H1 (cell line): ENCODE measurements at places on chromosomes 4 and X.

DNA sequence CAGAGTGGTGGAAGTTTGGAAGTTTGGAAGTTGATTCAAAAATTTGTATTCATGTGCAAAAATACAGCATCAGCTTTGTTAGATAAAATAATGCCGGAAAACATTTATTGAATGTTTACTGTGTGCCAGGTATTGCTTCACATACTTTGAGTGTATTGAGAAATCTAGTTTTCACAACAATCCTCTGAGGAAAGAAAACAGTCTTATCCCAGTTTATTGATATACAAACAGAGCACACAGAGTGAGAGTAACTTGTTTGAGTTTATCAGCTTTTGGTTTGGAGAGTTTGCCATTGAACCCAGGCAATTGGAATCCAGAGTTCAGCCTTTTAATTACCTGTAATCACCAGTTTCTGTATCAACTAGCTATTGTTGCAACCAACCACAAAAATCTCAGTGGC lies 127.2 kb upstream of the RPS6KA3 start:
- no peak for DNase-seq

- DNase-seq = no peak
Measured at GRCh38 chr4:7590899-7591298, 156.2 kb upstream of the PSAPL1 start.

GRCh38 chr4:152678841-152679240 lies 956 bp downstream of the TMEM154 start:
- DNase-seq = no peak

- DNase-seq = no peak
Measured at GRCh38 chr4:87042221-87042620, 107.4 kb downstream of the AFF1 start.

DNA sequence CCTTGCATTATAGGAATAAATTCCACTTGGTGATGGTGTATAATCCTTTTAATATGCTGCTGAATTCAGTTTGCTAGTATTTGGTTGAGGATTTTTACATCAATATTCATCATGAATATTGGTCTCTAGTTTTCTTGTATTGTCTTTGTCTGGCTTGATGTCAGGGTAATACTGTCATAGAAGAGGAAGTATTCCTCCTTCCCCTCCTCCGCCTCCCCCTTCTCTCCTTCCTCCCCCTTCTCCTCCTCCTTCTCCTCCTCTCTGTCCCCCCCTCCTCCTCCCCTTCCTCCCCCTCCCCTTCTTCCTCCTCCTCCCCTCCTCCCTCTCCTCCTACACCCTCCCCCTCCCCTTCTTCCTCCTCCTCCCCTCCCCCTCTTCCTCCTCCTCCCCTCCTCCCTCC lies 65.8 kb downstream of the RGS12 start:
- DNase-seq = no peak

- DNase-seq = no peak
Measured at GRCh38 chrX:93649381-93649780, 24.0 kb downstream of the NAP1L3 start.

DNA sequence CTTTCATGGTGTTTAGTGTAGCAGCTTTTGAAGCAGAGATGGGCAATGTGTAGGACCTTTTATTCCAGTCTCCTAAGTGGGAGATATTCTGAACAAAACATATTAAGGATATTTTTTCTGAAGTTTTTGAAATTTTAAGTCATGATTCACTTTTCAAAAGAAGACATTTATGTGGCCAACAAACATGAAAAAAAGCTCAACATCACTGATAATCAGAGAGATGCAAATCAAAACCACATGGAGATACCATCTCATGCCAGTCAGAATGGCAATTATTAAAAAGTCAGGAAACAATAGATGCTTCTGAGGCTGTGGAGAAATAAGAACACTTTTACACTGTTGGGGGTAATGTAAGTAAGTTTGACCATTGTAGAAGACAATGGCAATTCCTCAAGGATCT lies 76.0 kb downstream of the FAT4 start:
- DNase-seq = no peak

DNA sequence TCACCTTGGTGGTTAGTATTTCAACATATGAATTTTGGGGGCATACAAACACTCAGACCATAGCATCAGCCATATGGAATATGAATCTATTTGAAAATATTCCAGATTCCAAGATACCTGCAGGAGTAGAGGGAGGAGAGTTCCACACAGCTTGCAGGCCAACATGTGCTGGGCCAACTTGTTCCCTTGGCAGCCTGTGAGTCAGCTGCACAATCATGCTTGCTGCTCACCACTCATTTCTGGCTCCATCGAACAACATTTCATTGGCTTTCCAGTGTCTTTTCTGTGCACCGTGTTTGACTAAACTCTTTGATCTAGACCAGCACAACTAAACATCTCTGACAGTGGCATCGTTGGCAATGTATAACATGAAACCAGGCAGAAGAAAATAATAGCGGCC lies 282.5 kb upstream of the RASGEF1B start:
- no peak for DNase-seq

GRCh38 chr4:136412708-136413107 lies 1119.6 kb downstream of the PCDH18 start:
- DNase-seq = no peak

DNA sequence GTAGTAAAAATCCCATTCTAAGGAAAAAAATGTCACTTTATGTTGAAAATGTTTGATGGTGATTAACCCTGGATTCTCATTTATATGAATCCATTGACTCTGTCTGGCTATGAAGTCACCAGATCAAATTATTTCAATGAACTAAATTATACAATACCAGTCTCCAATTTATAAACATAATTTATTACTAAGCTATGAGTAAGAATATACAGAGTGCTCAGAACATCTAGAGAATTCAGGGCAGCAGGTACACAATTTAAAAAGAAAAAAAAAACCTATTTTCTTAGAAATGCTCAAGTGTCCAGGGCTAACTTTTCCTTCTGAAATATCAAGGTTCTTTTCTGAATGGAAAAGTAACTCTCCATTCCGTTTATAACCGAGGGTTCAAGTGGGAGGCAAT lies 48.6 kb downstream of the VEGFC start:
- DNase-seq = no peak

DNA sequence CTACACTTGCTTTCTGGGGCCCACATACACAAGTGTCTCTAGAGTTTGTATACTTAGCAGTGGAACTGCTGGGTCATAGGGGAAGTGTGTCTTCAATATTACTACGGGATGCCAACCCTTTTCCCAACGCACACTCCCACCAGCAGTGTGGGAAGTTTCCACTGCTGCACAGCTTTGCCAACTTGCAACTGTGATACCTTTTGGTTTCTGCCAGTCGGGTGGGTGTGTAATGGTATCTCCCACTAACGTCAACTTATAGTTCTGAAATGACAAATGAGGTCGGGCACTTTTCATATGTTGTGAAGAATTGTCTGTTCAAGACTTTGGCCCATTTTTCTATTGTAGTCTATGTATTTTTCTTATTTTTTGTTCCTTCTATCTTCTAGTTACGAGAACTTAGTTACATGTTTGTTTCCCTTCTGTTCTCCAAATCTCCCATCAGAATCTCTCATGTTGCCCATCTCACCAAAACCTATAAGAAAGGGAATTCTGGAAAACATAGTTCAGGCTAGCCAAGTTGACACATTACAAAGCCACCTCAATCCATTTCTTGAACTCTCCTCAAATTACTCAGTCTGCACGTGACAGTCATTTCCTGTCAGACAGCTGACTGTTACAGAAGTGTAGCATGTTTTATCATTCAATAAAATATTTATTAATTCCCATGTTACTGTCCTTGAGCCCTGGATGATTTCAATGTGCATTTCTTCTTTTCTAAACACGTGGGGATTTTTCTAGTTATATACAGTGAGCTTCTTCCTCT lies 30.7 kb downstream of the PNMA6E start:
- DNase-seq = no peak

DNA sequence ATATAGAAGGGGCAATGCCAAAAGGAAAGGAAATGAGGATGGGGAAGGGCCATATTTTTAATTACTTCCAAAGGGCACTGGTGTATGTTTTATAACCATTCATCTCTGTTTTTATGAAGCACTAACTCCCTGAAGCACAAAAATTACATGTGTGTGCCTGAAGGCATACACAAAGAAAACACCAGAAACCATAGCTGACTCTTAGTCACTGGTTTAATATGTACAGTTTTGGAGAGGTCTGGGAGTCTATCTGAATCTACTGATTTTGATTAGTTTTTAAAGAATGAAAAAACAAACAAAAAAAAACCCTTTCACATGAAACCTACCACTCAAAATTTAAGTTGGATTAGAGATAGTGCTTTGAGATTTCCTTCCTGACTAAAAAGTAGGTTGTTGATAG lies 438.7 kb downstream of the RPA4 start:
- DNase-seq = no peak

DNA sequence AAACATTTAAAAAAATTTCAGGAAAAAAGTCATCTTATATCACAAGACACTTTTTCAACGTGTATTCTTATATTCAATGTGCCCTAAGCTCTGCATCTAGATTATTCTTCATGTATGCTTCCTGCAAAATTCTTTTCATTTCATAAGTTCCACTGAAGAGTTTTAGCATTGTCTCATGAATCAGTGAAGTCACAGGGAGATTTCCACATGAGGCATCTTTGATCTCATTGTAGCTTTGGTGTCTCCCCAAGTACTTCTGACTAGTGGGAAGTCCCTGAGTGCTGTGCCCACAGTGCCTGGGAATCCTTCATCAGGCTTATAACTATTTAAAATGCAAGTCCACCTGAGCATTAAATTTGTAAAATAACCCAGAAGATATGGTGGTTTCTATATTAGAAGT lies 123.8 kb downstream of the MAD2L1 start:
- no peak for DNase-seq

- no peak for DNase-seq
Measured at GRCh38 chr4:109486007-109486406, 52.4 kb downstream of the SEC24B start.

- DNase-seq = no peak
Measured at GRCh38 chrX:150703695-150703974, 10.4 kb downstream of the MTMR1 start.

DNA sequence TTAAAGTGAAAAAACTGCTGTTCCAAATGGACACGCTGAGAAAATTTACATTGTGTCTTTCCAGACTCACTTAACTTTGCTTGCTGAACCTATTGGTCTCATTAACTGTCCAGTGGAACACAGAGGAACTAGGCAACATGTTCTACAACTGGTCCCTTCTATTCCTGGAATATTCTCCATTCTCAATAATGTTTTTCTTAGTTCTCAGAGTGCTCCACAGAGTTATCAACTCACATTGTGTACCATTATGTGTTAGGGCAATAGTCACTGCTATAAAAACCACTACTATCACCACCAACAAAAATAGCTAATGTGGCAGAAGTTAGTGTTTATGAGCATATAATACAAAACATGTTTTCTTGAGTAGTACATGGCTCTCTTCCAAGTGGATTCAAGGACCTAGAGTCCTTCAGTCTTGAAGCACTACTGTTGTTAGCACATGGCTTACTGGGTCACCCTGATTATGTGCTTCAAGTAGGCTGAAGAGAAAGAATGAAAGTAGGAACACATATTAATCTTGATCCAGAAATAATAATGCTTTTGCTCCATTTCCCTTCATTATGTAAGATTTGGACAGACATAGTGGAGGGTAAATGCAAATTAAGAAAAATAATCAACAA lies 865.3 kb upstream of the HS3ST1 start:
- no peak for DNase-seq

DNA sequence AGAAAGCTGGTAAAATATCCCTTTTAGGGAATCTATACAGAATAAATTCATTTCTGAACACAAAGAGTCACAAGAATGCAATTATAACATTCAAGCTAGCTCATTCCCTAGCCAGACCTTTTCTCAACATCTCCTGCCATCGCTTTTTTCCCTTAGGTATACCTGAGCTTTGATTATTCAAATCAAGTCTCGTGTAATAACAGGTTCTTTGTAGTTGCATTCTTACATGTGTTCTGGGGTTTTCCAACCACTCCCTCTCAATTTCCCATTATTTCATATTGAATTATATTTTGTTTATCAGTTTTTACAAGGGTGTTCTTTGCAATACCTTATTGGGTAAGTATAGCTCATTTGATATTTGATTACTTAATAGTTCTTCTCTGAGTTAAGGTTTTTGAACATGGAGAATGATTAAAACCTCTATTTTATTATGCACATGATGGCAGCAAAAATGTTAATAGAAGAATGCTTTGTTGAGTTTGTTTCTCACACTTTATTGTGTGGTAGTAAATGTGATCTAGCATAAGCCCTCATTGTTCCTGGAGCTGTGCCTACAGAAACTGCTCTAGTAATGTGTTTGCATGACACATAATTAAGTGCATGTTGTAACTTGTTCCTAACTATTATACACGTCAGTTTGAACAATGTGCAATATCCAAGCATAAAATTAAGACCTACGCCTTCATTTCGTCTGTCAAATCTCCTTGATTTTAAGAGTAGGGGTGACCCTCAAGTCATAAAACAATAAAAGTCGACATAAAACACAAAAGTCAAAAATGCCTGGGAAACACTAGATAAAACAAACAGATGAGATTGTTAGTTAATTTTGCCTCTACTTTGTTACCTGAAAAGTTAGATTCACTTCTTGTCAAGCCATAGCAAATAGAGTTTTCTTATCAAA lies 124.0 kb upstream of the POF1B start:
- no peak for DNase-seq

- DNase-seq = no peak
Measured at GRCh38 chr4:78645853-78646757, 94.5 kb downstream of the ANXA3 start.
